ENCODE measurements at places on chromosomes 6 and 20.

DNA sequence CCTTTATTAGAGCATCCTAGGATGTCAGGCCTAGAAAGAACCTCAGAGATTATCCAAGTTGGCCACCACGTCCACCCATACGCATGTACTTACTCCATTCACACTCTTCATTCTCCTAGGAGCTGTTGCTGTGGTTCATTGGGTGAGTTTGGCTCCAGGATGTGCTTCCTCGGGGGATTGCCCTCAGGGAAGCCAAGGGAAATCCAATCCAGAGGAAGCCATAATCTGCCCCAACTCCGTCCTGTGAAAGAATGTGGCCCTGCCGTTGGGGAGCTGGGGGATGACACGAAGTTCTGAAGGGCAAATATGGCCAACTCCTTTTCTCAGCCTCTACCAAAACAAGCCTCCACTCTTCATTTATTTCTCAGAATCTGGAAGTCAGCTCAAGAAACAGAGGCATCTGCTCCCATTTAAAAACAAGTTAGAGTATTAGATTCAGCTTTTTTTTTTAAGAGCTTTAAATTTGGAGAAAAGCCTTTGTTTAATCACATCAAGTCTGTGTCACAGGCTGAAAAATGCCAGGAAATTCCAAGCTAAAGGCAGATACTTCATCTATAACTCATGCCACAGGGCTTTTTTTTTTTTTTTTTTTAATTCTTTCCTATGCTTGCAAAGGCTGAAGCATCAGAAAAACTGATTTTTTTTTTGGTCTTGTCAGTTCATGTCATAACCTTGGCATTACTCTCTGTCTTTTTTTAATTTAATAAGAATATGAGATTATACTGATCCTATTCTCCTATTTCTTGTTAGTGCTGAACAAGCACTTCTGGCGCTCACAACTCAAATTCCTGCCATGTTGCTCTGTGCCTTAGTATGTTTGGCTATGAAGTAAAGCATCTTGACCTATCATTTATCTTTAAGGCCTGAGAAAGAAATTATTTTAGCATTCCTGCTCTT is 480.9 kb upstream of the MARCKS start:
- DNase-seq: no peak

GRCh38 chr6:147758303-147758702 is 249.8 kb downstream of the SAMD5 start:
- no peak for DNase-seq

- DNase-seq: no peak
Measured at GRCh38 chr6:67433124-67433523, 1202.0 kb upstream of the ADGRB3 start.

DNA sequence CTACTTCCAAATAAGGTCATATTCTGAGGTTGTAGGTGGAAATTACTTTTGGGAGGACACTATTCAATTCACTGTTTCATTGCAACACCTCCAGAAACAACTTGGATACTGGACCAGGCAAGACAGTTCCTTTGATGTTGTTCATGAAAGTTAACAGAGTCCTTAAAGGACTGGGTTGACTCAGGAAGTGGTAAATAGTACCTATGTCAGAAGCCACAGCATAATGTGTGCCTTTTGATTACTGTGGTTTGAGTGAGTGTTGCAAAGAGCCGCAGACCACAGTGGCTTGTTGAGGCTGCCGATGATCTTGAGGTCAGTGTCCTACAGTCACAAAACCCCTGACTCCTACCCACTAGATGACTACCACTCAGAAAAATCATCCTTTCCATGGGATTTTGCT is 10.9 kb downstream of the IL20RA start:
- DNase-seq: no peak

- no peak for DNase-seq
Measured at GRCh38 chr20:32040142-32040953, 11.7 kb upstream of the HCK start.

GRCh38 chr20:64247970-64248841 is 7.3 kb upstream of the PCMTD2 start:
- no peak for DNase-seq

DNA sequence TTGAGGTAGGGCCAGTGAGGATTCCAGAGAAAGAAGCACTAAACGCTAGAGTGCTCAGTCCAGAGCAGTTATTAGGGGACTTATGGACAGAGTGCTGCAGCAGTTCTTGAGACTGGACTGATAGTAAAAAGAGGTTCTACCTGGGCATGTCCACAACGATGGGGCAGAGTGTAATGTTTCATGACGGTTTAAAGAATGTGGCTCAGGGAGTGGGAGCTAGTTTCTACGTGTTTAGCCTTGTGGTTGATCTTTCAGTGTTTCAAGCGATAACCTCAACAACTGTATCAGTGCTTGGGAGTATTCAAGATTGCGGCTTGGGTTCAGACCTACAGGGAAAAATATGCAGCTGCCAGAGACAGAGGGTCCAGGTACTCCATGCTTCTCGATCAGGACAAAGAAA is 67.1 kb downstream of the TULP4 start:
- DNase-seq: no peak

DNA sequence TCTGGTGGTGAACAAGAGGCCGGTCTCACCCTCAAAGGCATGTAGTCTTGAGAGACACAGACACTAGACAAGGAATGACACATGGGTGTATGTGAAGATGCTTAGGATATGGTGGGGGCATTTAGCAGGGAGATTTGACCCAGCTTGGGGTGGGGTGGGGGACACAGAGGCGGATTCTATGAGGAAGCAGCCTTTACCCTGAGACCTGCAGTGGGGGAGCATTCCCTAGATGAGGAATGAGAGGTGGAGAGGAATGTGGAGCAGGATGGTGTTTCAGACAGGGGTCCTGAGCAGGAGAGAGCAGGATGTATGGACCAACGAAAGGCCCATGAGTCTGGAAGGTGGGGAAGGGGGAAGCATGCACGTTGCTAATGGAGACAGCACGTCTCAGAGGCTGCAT is 57.8 kb downstream of the PHACTR3 start:
- DNase-seq: no peak

GRCh38 chr20:48623176-48623905 is 204.5 kb downstream of the PREX1 start:
- DNase-seq: no peak

DNA sequence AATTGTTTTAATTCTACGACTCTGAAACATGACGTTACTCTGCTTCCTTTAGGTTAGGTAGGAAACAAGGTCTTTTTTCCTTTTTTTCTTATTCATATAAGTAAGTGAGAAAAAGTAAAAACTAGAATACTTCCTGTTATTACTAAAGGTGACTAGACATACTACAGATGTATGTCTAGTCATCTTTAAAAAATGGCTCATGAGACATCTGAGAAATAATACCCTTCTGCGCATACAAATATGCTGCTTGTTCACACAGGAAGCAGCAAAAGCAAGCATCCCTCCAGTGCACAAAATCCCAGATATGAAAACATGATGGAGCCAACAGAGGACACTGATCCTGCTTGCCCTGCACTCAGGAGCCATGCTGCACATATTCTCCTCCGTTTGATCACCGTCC is 699.1 kb downstream of the EPM2A start:
- DNase-seq: no peak

DNA sequence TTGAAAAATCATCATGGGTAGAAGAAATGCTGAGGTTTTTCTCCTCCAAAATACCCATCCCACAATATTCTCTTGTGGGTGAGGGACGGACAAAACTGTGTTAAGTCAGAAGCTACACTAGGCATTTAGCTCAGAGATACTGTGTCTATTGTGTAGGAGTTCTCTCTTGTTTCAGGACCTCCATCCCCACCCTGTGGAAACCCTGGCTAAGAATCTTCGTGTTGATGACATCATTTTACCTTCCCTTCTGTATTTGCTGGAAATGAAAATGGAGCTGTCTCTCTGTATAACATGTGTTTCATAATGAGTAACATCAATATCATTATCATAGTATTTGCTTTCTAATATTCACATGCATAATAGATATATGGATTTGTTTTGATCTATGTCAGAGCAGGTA is 1193.0 kb upstream of the CITED2 start:
- DNase-seq: no peak

GRCh38 chr20:4065391-4065844 is 50.1 kb upstream of the RNF24 start:
- DNase-seq: no peak

- DNase-seq: no peak
Measured at GRCh38 chr20:8372824-8373380, 240.8 kb downstream of the PLCB1 start.

DNA sequence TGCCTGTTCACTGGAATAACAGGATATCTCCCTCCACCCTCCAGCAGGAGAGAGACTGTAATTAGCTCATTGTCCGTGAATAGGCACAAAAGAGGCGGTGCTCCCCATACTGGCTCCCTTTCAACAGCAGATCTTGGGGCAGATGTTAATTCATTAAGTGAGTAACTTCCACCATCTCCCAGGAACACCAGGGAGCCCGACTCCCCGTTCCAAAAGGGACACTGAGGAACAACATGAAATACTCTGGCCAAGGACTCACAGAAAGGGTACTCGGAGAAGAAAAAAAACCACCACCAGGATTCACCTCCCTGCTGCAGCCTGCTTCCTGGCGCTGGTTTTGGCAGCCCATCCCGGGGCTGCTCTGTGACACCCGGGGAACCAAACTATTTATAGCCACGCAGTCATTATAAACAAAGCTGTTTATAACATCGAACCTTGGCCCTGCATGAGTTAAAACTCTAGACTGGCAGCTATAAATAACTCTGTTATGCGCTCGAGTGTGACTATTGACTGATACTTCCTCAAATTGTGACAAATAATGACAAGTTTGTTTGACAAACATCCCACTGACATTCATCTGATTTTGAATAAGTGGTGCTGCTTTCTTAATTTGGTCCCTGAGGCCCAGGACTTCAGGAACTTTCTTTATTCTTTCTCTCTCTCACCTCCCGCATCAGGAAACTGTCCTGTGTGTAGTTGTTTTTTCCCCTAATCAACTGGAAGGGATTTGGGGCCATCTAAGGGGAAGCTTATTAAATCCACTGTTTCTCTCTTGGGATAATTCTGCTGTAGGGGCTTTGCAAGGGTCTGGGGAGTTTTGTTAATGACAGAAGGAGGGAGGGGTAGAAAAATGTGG is 521.6 kb downstream of the CD83 start:
- no peak for DNase-seq

GRCh38 chr6:52726741-52727535 is 36.3 kb downstream of the GSTA2 start:
- DNase-seq: no peak

DNA sequence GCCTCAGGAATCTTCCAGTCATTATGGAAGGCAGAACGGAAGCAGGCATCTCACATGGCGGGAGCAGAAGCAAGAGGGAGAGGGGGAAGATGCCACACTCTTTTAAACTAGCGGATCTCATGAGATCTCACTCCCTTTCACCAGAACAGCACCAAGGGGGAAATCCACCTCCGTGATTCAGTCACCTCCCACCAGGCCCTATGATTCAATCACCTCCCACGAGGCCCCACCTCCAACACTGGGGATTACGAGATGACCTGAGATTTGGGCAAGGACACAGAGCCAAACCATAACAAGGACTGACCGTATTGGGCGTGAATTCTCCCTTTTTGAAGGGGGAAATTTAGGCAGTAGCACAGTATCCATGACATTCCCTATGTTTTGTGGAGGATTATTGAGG is 88.8 kb downstream of the TMEM170B start:
- no peak for DNase-seq

DNA sequence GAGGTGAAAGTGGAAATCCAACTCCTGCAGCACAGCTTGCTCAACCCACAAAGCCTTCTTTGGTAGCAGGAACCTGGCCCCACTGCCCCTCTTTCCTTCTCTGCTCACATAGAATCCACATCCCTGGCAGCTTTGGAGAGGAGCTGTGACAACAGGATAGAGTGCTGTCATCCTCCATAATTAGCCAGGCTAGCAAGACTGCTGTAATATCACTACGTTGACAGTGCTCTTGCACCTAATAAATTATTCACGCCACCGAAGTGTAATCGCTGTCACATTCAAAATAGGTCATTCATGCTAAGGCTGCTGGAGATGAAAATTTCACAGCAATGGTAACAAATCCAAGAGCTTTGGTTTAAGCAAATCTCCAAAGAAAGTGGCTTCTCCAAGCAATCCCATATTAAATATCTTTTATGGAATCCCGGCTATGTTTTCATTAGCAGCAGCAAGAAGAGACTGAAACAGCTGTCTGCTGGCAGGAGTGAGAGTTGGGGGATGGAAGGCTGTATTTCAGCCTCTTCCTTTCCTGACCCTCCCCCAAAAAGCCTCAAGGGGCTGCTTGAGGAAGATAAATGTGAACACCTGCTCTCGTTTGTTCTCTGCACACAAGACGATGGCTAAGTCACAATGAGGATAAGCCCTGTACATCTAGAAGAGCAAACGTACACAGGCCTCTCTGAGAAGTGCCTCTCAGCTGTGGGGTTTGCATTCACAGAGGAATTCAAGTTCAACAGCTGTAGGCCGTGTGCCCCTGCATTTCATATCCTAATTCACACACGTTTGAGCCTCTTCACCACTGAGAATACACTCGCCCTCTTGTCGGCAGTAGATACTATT is 16.5 kb downstream of the RIPOR2 start:
- DNase-seq: no peak

GRCh38 chr6:30781743-30782424 is 37.5 kb upstream of the IER3 start:
- DNase-seq: peak; percentile 96

DNA sequence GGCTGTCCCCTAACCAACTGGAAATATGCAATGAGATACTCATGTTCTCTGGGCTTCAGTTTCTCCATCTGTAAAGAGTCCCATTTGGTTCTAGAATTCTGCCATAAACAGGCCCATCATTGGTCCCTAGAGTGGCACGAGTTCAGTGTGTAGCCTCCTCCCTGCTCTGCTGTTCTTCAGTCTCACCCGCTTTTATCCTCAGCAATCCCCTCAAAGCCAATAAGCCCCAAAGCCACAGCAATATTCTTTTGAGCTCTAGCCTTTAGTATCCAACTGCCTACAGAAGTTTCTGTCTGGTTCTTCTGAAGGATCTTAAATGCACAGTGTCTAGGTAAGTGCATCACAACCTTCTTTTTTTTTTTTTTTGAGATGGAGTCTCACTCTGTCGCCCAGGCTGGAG is 9.8 kb upstream of the MRPS18A start:
- no peak for DNase-seq

DNA sequence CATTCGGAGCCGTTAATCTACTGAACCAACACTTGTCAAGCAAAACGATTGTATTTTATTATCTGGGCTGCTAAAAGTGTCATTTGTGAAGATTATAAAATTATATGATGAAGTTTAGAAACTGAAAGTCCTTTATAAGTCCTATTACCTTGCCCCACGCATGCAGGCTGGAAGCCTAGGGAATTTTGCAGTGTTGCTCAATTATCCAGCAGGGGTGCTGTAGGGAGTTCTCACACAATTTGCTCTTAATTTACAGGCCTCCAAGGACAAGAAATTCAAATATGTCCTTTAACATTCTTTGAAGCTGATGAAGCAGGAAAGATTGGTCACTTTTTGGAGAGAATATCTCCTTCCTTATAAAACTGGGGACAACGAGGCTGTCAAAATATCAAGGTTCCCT is 368.9 kb downstream of the LMBRD1 start:
- no peak for DNase-seq

GRCh38 chr6:166614171-166614583 is 12.9 kb downstream of the RPS6KA2 start:
- DNase-seq: no peak

DNA sequence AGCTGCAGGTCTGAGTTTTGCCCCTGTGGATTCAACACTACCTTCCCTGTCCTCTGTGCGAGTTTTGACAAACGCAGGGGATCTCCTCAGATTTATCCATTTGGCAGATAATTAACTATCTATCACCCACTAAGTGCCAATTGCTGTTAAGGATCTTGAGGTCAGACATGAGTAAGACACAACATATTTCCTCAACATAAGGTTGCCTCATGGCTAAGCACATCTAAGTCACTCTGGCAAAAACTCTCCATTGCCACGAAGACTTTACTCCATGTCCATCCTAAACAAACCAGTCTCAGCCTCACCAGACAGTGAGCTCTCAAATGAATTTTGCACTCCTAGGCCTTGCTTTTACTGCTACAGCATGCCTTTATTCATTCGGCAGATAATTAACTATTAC is 408.4 kb downstream of the MAFB start:
- no peak for DNase-seq

Data from NCI-H460 (cell line).